Vagina (tissue), 2 donors: ENCODE measurements at places on chromosomes 6 and 20.

- H3K4me1 ChIP-seq = no peaks in the 10 kb centered on the region
- H3K27me3 ChIP-seq = no peaks in the 10 kb centered on the region
- H3K36me3 ChIP-seq = no peaks in the 10 kb centered on the region
Measured at GRCh38 chr6:87027021-87027420, 67.9 kb downstream of the CGA start.

DNA sequence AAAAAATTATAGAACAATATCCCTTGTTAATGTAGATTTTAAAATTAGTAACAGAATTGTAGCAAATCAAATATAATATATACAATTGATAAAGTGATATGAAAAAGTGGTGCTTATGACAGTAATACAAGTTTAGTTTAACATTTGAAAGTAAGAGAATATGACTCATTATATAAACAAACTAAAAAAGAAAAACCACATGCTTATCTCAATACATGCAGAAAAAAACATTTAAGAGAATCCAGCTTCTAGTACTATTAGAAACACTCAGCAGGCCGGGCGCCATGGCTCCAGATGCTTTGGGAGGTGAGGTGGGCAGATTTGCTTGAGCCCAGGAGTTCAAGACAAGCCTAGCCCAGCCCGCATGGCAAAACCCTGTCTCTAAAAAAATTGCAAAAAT is 60.7 kb upstream of the LAMA2 start:
- no peaks in the 10 kb centered on the region for H3K27me3 ChIP-seq
- no peak for DNase-seq
- no peak overlapping the region for H3K4me3 ChIP-seq
- H3K36me3 ChIP-seq = no peaks in the 10 kb centered on the region
- H3K4me1 ChIP-seq = no peaks in the 10 kb centered on the region
- H3K27ac ChIP-seq = no peak overlapping the region

DNA sequence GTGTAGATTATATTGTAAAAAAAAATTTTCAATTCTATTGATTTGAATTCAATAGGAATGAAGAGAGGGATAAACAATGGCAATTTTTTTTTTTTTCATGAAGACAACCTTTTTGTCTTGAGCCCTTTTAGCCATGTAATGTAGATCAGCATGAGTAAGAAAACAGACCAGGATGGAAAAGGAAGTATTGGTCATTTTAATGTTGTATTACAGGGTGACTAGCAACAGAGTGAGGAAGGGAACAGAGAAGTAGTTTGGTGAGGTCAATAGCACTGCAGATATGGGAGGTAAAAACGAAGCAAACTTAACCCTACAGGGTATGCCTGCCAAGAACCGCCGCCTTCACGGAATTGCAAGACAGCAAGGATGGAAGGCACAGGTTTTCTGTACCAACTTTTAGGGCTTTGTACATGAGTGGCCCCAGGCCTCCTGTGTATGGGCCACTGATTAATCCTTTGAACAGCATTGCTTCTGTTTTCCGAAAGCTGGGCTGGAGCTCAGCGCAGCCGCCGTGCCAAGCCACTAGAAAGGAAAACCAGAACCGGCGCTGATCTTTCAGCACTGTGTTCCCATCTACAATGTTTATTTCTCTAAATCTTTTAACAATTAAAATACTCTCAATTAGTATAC is 383.7 kb downstream of the CENPW start:
- H3K27ac ChIP-seq = no peak overlapping the region
- no peaks in the 10 kb centered on the region for H3K36me3 ChIP-seq
- no peaks in the 10 kb centered on the region for H3K27me3 ChIP-seq

DNA sequence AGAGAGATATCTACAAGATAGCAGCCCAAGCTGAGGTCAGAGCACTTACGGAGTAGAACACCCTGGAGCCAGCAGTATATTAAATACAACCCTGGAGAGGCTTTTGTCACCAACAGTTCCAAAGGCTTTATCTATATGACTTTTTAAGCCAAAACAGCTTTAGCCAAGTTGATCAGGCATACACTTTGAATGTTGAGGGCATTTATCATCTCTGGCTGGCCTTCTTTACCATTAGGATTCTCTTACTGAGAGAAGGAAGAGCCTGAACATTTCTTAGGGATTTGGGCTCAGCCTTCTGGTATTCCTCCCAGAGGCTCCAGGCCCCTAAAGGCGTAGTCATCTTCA is 161.3 kb upstream of the RIMS1 start:
- H3K4me3 ChIP-seq = no peak overlapping the region
- H3K4me1 ChIP-seq = no peaks in the 10 kb centered on the region
- H3K27me3 ChIP-seq = no peaks in the 10 kb centered on the region
- H3K36me3 ChIP-seq = no peaks in the 10 kb centered on the region

GRCh38 chr6:118663993-118664985 is 12.9 kb upstream of the CEP85L start:
- H3K36me3 ChIP-seq = no peaks in the 10 kb centered on the region
- DNase-seq = no peak
- no peak overlapping the region for H3K4me3 ChIP-seq
- H3K27ac ChIP-seq = no peak overlapping the region

DNA sequence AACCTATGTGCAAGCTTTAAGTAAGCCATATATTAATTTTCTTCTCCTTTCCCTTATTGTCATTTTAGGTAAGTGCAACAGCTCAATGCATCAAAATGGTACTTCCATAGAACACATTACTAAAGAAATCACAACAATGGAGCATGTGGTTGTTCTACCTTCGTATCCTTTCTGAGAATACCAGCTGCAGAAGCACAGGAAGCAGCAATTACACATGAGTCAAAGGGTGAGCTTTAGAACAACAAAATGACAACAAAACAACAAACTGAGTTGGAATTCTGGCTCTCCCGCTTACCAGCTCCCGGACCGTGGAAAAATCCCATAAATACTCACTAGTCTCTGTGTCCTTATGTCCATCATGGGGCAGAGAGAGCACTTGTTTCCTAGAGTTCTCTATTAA is 108.9 kb downstream of the BCAS1 start:
- H3K4me3 ChIP-seq = no peak overlapping the region
- H3K27me3 ChIP-seq = no peaks in the 10 kb centered on the region
- H3K27ac ChIP-seq = no peak overlapping the region
- no peaks in the 10 kb centered on the region for H3K36me3 ChIP-seq

- no peaks in the 10 kb centered on the region for H3K27me3 ChIP-seq
- no peak overlapping the region for H3K27ac ChIP-seq
- no peak for DNase-seq
- no peaks in the 10 kb centered on the region for H3K36me3 ChIP-seq
- H3K4me1 ChIP-seq = no peaks in the 10 kb centered on the region
Measured at GRCh38 chr6:155505608-155505989, 50.0 kb upstream of the NOX3 start.

DNA sequence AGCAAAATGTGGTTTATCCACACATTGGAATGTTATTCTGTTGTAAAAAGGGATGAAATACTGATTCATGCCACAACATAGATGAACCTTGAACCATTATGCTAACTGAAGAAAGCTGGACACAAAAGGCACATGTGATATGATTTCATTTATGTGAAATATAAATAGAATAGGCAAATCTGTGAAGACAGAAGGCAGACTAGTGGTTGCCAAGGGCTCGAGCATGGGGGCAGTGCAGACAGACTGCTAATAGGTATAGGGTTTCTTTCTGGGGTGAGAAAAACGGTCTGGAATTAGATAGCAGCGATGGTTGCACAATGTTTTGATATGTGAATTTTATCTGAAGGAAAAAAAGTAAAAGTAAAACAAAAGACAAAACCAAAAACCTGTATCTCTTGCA is 54.6 kb upstream of the FNDC1 start:
- H3K27ac ChIP-seq = no peak overlapping the region
- DNase-seq = no peak
- H3K4me3 ChIP-seq = no peak overlapping the region
- peaks cover 6% of the 10 kb centered on the region for H3K4me1 ChIP-seq
- H3K36me3 ChIP-seq = no peaks in the 10 kb centered on the region

- H3K4me1 ChIP-seq = no peaks in the 10 kb centered on the region
- H3K27me3 ChIP-seq = no peaks in the 10 kb centered on the region
- peak overlapping the region; percentile 47 for H3K27ac ChIP-seq
- no peak for DNase-seq
- no peak overlapping the region for H3K4me3 ChIP-seq
- no peaks in the 10 kb centered on the region for H3K36me3 ChIP-seq
Measured at GRCh38 chr20:14288341-14289330, 48.8 kb downstream of the FLRT3 start.

GRCh38 chr6:38170666-38171355 is 351.3 kb downstream of the ZFAND3 start:
- DNase-seq = no peak
- H3K4me3 ChIP-seq = no peak overlapping the region
- no peaks in the 10 kb centered on the region for H3K36me3 ChIP-seq
- H3K4me1 ChIP-seq = no peaks in the 10 kb centered on the region

- no peak overlapping the region for H3K4me3 ChIP-seq
- no peak for DNase-seq
- H3K27ac ChIP-seq = no peak overlapping the region
- H3K36me3 ChIP-seq = no peaks in the 10 kb centered on the region
Measured at GRCh38 chr20:1825507-1825906, 69.7 kb upstream of the SIRPA start.

- no peaks in the 10 kb centered on the region for H3K27me3 ChIP-seq
- H3K36me3 ChIP-seq = peaks cover 13% of the 10 kb centered on the region
- no peak overlapping the region for H3K4me3 ChIP-seq
- H3K27ac ChIP-seq = peak overlapping the region; percentile 21
- DNase-seq = no peak
Measured at GRCh38 chr20:50141811-50142561, 11.5 kb downstream of the PEDS1 start.

DNA sequence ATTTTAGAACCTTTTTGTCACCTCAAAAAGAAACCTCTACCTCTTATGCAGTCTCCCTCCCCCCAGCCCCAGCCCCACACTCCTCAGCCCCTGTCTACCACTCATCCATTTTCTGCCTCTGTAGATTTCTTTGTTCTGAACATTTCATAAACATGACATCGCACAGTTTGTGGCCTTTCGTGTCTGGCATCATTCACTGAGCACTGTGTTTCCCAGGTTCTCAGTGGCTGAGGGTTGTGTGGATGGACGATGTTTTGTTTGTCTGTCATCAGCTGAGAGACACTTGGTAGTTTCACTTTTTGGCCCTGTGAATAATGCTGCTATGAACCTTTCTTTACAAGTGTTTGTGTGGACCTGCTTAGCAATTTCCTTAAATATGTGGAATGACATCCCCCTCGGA is 64.5 kb downstream of the FAM120B start:
- no peaks in the 10 kb centered on the region for H3K27me3 ChIP-seq
- no peak for DNase-seq
- no peak overlapping the region for H3K4me3 ChIP-seq
- H3K36me3 ChIP-seq = no peaks in the 10 kb centered on the region
- no peak overlapping the region for H3K27ac ChIP-seq

- H3K27me3 ChIP-seq = no peaks in the 10 kb centered on the region
- peak overlapping the region; percentile 33 for H3K27ac ChIP-seq
- DNase-seq = no peak
- no peaks in the 10 kb centered on the region for H3K36me3 ChIP-seq
- no peak overlapping the region for H3K4me3 ChIP-seq
Measured at GRCh38 chr6:105802703-105803102, 283.4 kb upstream of the PRDM1 start.

DNA sequence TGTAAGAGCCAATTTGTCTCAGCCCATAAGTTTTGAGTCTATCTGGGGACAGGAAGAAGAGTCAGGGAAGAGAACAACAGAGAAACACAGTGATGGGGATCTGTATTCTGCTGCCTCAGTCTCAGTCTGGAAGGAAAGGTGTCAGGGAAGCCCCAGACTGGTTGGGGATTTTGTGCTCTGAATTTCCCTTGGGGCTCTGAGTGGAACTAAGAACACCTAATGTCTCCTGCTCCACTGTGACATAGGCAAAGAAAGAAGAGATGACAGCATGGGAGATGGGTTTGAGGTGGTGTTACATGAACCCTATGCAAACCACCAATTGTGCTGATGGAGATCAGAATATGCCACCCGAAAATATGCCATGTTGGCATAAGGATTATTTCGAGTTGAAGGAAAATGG is 139.5 kb upstream of the MYLIP start:
- H3K4me3 ChIP-seq = no peak overlapping the region
- no peaks in the 10 kb centered on the region for H3K4me1 ChIP-seq
- peak; percentile 29 for DNase-seq

DNA sequence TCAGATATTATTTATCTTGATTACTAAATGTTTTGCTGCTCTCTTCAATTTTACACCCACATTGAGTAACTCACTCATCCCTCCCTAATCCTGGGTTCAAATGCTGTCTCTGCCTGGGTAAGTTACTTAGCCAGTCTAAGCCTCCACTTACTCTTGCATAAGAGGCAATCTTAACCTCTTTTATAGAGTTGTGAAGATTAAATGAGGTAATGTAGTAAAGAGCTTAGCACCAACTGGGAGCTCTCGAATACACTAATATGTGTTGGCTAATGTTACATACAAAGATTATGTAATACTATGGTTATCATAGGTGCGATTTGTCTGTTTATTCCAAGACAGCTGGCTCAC is 134.4 kb upstream of the STMND1 start:
- no peaks in the 10 kb centered on the region for H3K27me3 ChIP-seq
- no peak overlapping the region for H3K27ac ChIP-seq
- no peak overlapping the region for H3K4me3 ChIP-seq
- H3K4me1 ChIP-seq = peaks cover 11% of the 10 kb centered on the region
- DNase-seq = no peak
- H3K36me3 ChIP-seq = no peaks in the 10 kb centered on the region

DNA sequence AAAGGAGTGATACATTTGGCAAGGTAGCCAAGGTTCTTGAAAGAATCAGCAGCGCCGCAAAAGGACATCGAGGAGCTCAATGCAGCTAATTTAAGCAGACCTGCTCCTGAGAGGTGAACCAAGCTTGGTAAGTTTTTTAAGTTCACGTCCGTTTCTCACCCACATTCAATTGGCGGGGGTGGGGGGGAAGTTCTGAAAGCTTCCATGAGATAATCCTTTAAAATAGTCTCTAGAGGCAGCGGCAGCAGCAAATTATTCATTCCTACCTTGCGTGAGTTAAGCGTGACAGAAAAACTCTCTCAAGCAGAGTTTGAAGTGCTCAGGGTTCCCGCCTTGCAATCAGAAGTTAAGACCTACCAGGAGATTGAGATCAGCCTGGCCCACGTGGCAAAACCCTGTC is 97.3 kb upstream of the NHSL1 start:
- H3K27me3 ChIP-seq = no peaks in the 10 kb centered on the region
- H3K4me1 ChIP-seq = peaks cover 19% of the 10 kb centered on the region
- no peaks in the 10 kb centered on the region for H3K36me3 ChIP-seq

GRCh38 chr6:137087902-137088301 is 43.1 kb upstream of the IL20RA start:
- no peak overlapping the region for H3K27ac ChIP-seq
- no peaks in the 10 kb centered on the region for H3K4me1 ChIP-seq
- H3K36me3 ChIP-seq = no peaks in the 10 kb centered on the region
- no peak for DNase-seq

DNA sequence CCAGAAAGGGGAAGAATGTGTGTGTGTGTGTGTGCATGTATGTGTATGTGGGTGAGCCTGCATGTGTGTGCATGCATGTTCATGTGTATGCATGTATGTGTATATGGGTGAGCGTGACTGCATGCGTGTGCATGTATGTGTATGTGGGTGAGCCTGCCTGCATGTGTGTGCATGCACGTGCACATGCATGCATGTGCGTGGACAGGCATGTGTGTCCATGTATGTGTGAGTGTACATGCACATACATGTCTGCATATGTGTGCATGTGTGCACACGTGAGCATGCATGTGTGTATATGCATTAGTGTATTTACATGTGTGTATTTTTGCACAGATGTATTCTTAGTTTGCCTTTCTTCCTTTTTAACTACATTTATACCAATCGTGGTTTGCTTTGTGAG is 601.5 kb downstream of the QKI start:
- no peaks in the 10 kb centered on the region for H3K27me3 ChIP-seq
- H3K4me1 ChIP-seq = no peaks in the 10 kb centered on the region
- H3K36me3 ChIP-seq = no peaks in the 10 kb centered on the region
- no peak overlapping the region for H3K4me3 ChIP-seq
